NCI-H146 (cell line): ENCODE measurements at places on chromosomes 7 and 10.
A peak's percentile ranks its signal among the peaks of the same experiment; 100 is the strongest.

DNA sequence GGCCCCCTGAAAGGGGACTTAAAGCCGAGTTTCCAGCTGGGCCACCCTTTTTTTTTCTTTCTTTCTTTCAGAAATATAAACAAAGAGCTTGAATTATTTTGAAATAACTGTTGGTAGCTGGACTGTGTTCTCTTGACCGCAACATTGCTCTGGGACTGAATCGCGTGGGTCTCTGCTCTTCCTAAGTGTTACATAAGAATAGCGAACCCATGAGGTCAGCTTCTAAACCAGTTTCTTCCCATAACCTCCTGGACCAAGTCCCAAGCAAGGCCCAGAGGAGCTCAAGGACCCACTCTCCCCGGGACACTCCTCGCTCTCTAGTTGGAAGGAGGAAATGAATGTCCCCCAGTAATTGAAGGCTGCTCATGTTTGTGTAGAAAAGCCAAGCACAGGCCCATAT is 91.1 kb downstream of the CXCL12 start:
- DNase-seq, result no peak

- DNase-seq, result no peak
Measured at GRCh38 chr7:113176836-113177235, 58.5 kb upstream of the SMIM30 start.

DNA sequence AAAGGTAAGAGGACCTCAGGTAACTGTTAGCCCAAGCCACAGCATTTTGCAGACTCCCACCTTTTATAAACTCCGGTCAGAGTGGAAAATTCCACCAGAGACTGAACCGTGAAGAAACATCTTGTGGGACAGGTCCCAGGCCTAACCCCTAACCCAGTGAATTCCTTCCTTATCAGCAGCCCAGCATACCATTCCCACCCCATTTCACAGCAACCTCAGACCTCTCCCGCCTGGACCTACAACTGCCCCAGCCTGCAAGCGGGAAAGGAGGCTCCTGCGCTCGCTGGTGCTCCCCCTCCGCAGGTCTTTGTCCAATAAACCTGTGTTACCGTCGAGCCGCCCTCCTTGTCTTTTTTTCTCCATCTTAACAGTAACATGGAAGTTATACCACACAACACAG is 736.6 kb downstream of the MAGI2 start:
- DNase-seq, result no peak

DNA sequence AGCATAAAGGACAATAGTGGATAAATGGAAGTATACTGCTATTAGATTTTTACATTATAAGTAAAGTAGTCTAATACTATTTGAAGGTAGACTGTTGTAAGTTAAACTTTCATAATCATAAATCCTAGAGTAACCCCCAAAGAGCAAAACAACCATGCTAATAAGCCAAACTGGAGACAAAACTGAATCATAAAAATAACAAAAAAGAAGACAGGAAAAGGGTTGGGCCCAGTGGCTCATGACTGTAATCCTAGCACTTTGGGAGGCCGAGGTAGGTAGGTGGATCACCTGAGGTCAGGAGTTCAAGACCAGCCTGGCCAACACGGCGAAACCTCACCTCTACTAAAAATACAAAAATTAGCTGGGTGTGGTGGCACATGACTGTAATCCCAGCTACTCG is 9.7 kb downstream of the CACUL1 start:
- no peak for DNase-seq

- DNase-seq, result peak; percentile 66
Measured at GRCh38 chr7:138980563-138981291, 462 bp downstream of the KIAA1549 start.

- DNase-seq, result peak; percentile 44
Measured at GRCh38 chr7:73427902-73428787, 5.4 kb upstream of the FZD9 start.

- DNase-seq, result no peak
Measured at GRCh38 chr7:55966851-55967250, 2.5 kb downstream of the NIPSNAP2 start.

DNA sequence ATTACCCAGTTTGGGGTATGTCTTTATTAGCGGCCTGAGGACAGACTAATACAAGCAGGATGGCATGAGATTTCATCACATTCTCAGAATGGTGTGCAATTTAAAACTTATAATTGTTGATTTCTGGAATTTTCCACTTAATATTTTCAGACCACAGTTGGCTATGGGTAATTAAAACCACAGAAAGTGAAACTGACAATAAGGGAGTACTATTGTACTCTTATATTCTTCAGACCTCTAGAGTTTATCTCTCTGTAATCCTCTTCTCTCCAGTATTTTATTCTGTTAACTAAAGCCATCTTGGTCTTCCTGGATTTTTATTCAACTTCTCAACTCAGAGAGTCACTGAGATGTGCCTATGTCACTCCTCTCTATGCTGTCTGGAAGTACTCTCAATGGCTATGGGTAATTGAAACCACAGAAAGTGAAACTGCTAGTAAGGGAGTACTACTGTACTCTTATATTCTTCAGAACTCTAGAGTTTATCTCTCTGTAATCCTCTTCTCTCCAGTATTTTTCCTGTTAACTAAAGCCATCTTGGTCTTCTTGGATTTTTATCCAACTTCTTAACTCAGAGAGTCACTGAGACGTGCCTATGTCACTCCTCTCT is 118.3 kb downstream of the PPP1R17 start:
- DNase-seq, result no peak

- no peak for DNase-seq
Measured at GRCh38 chr10:19638182-19638895, 177.9 kb upstream of the PLXDC2 start.

GRCh38 chr10:79219322-79219957 is 127.8 kb upstream of the PPIF start:
- DNase-seq, result no peak

DNA sequence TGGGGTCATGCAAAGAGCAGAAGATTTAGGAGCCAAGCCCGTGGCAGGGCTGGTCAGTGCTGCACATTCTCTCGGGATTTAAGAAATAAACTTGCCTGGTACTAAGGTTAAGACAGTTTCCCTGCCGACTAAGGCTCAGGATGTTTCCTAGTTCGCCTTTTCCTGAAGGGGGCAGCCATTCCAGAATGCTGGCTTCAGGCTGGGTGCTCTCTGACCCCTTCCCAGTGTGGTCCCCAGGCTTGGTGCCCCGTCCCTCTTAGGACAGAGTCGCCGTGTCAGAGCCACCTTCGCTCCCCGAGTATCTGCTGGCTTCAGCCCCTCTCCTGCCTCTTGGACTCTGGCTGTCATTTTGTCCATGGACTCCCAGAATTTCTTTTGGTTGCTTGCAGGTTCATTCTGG is 117.2 kb downstream of the ELFN1 start:
- no peak for DNase-seq

- DNase-seq, result no peak
Measured at GRCh38 chr7:48938539-48939295, 14.4 kb downstream of the CDC14C start.

- DNase-seq, result no peak
Measured at GRCh38 chr10:117078168-117078837, 59.8 kb downstream of the VAX1 start.

DNA sequence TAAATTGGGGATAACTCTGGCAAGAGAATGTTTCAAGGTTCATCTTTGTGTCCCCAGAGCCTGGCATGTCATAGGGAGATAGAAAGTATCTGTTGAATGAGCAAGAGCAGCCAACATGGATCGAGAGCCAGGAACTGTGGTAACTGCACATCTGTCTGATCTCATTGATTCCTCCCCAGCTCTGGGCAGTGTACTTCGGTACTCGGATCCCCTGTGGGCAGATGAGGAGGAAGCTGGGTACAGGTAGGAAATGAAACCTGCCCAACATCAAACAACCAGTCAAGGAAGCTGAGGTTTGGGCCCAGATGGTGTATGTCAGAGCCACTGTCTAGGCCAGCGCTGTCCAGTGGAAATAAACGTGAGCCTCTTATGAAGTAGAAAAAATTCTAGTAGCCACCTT is 76.4 kb downstream of the GRK5 start:
- no peak for DNase-seq

- DNase-seq, result no peak
Measured at GRCh38 chr7:31410265-31410664, 69.7 kb upstream of the NEUROD6 start.

- no peak for DNase-seq
Measured at GRCh38 chr7:139534096-139534495, 10.6 kb downstream of the CLEC2L start.

GRCh38 chr7:88111140-88111743 is 108.6 kb downstream of the SRI start:
- peak; percentile 41 for DNase-seq

GRCh38 chr10:24208661-24209431 is at the start of gene KIAA1217:
KIAA1217 (plus strand) TSS chr10:24209138; CDS start chr10:24209194, 56 bp downstream.
- DNase-seq, result no peak

- no peak for DNase-seq
Measured at GRCh38 chr10:15652117-15652516, 67.6 kb downstream of the ITGA8 start.

- DNase-seq, result peak; percentile 28
Measured at GRCh38 chr7:67525588-67525987, 529.0 kb downstream of the TYW1 start.

DNA sequence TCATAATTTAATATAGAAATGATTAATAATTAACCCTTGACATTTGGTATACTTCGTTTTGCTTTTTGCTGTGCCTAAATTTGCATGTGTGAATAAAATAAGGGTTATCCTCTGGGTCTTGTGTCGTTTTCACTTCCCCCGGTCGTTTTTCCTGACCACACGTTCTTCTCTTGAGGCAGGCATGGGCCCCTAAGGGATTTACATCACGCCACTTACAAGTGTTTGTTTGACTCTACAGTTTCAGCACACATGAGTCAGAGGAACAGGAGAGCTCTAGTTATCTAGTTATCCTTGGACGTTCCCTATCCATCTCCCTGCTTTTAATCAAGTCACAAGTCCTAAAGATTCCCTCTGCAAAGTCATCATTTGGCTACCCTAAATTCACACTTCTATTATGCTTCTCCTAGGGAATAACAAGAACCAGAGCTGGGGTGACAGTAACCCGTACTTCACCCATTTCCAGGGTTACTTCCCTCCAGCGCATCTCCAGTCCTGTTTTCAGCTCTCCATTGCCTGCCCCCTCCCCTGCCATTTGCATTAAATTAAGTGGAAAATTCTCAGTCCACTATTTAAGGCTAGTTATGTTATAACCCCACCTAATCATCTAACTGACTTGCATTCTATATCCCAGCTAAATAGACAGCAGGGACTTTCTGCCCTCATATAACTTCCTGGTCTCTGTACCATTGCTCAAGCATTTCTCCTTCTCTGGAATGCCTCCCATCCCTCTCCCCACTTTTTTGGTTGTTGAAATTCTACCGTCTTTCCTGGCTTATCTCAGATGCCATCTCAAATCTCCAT is 206.9 kb downstream of the PTEN start:
- DNase-seq, result no peak

GRCh38 chr10:119022846-119023552 is 6.5 kb upstream of the NANOS1 start:
- peak; percentile 52 for DNase-seq

- no peak for DNase-seq
Measured at GRCh38 chr10:32332299-32332750, 14.6 kb downstream of the EPC1 start.
